Stimulated activated CD4-positive, alpha-beta T cell treated with anti-CD3 and anti-CD28 coated beads, Interleukin-1b, Interleukin-23, amount 100 ng/mL, for 1 hour (primary cell): ENCODE measurements at places on chromosomes 4 and X.

DNA sequence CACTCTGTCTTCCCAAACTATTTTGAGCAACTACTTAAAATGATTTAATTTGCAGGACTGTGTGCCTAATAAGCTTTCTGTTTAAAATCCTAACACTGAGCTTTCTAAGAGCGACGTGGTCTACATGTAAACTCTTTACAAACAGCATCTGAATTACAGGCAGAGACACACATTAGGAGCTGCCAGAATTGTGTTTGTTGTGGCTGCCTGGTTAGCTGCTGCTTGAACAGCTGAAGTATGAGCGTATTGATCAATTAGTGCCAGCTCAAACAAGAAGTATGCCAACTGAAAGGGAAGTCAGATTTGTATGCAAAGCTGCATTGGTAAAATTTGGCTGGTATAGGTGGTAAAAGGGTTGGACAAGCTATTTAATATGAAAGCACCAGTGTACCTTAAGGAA is 384.4 kb downstream of the PCDH7 start:
- DNase-seq: no peak

- no peak for DNase-seq
These were observed 584.2 kb upstream of the PCDH10 start for GRCh38 chr4:132564920-132565319.

GRCh38 chrX:120517936-120518335 is 42.8 kb downstream of the CUL4B start:
- DNase-seq: no peak

- DNase-seq: no peak
These were observed 16.1 kb downstream of the AFP start for GRCh38 chr4:73451981-73452747.

- no peak for DNase-seq
These were observed 630.8 kb upstream of the INTU start for GRCh38 chr4:127001933-127002332.
